Urothelium cell line (cell line): ENCODE measurements at places on chromosomes 3 and 15.

GRCh38 chr3:138872632-138873031 lies 37.9 kb upstream of the PIK3CB start:
- no peak for DNase-seq

GRCh38 chr3:81908561-81908960 lies 147.1 kb upstream of the GBE1 start:
- no peak for DNase-seq

GRCh38 chr3:43894176-43895049 lies 203.7 kb downstream of the ABHD5 start:
- DNase-seq, result no peak

- no peak for DNase-seq
Measured at GRCh38 chr3:16927485-16927884, 42.7 kb downstream of the PLCL2 start.

GRCh38 chr3:3066378-3066777 lies 43.8 kb downstream of the IL5RA start:
- no peak for DNase-seq

DNA sequence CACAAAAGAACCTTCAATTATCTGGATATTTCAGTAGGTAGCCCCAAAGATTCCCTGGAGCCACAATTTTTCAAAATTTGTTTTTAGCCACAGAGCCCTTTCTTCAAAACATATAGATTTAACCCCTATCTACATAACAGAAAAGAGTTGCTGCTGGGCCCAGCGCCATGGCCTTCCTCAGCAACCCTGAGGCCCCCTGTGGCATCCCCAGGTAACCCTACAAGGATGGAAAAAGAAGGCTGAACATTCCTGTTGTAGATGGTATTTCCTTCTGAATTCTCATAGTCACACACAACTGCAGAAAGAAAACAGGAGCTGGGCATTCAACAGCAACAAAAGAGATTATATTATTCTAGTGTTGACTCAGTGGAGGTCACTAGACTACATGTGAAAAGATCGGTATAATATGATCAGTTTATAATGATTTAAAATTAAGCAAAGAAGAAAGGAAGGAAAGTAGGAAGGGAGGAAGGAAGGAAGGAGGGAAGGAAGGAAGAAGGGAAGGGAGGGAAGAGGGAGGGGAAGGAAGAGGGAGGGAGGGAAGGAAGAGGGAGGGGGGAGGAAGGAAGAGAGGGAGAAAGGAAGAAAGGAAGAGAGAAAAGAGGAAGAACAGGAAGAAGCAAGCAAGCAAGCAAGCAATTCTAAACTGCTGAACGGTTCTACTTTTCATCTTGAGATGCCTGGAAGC lies 342.5 kb upstream of the NR2F2 start:
- no peak for DNase-seq

DNA sequence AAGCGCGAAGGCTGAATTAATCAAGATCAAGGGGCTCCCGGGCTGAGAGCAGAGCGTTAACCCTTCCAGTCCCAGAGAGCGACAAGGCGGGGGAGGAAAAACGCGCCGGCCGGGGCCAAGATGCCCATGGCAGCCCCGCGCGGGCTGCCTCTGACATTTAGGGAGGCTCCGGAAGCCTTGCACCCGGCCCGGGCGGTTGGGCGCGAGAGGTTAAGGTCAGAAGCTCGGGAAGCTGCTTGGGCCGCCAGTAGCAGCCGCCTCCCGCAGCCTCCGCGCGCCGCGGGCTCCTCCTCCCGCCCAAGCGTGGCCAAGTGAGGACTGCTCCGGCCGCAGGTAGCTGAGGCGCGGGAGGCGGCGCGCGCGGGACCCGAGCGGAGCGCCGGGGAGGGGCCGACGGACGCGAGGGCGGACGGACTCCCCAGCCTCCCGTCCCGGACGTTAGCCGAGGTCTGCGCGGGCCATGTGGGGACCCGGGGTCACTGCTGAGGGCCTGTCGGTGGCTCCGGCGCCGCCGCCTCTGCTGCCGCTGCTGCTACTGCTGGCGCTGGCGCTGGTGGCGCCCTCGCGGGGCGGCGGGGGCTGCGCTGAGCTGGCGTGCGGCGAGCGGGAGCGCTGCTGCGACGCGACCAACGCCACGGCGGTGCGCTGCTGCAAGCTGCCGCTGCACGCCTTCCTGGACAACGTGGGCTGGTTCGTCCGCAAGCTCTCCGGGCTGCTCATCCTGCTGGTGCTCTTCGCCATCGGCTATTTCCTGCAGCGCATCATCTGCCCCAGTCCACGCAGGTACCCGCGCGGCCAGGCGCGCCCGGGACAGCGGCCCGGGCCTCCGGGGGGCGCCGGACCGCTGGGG lies at the start of gene C3orf80:
Gene C3orf80, plus strand, starts transcription at position 247 of the 850 bp plus-strand sequence. Its CDS starts 214 bp downstream, at position 461.
- DNase-seq, result peak; percentile 38

DNA sequence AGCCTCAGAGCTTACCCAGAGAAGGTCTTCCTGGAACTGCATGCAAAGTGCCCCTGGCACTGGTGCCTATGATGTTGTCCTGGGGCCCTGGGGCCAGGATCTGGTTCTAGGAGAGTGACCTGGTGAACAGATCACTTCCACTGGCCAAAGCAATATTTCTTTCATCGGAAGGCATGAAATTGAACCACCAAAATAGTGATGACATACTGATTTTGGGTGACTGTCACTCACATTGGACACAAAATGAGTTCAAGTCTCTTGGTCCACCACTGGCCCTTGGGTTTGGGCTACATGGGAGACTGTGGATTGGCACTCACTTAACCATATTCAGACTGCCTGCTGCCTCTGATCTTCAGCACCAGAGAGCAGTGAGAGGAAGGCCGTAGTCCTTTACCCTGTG lies 549.3 kb upstream of the PPP2R3A start:
- no peak for DNase-seq

GRCh38 chr15:90816401-90817116 lies 51.8 kb upstream of the FURIN start:
- no peak for DNase-seq

- DNase-seq, result no peak
Measured at GRCh38 chr3:32557640-32558352, 12.9 kb downstream of the DYNC1LI1 start.

DNA sequence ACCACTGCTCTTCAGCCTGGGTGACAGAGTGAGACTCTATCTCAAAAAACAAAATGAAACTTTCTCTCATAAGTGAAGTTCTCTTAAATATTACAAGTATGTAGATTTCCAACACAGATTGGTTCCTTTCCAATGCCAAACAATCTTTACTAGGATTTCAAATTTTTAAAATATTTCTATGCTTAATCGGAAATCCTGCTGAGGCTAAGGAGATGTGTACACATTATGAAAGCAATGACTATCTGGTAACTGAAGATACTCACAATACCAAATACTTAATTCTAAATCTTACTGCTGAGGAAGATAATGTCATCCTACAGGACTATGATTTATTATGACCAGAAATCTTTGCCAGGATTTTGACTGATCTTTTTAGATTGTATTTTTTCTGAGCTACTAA lies 255.6 kb upstream of the ZNF717 start:
- DNase-seq, result no peak

GRCh38 chr3:148466980-148467740 lies 230.5 kb upstream of the AGTR1 start:
- no peak for DNase-seq

GRCh38 chr3:145801696-145802095 lies 359.3 kb downstream of the PLOD2 start:
- no peak for DNase-seq

DNA sequence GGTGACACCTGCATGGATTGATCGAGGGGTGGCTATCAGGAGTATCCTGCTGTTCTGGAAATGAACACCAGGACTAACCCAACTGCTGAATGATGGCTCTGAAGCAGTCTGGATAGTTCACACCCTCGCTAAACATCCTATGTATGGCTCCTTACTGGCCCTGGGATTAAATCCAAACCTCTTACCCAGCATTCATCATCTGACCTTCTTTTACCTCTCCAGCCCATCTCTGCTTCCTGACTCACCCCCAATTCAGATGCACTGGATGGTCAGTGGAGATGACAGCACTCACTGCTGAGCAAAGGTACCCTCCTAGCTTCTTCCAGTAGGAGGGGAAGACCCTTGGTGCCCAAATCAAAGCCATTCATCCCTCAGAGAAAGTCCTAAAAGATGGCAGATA lies 235.2 kb upstream of the TRIM42 start:
- no peak for DNase-seq

DNA sequence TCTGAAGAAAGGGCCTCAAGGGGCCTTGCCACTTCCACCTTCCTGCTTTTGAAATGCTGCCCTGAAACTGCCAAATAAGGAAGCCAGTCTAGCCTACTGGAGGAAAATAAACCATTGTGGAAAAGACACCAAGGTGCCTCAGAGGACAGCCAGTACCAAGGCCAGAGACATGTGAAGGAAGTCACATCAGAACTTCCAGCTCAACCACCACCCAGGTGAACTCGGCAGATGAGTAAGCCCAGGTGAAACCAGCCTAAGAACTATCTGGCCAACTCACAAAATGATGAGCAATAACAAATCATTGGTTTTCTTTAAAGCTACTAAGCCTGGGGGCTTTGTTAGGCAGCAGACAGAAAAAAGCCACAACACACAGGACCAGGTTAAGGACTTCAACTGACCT lies 103.0 kb downstream of the MAGI1 start:
- no peak for DNase-seq

DNA sequence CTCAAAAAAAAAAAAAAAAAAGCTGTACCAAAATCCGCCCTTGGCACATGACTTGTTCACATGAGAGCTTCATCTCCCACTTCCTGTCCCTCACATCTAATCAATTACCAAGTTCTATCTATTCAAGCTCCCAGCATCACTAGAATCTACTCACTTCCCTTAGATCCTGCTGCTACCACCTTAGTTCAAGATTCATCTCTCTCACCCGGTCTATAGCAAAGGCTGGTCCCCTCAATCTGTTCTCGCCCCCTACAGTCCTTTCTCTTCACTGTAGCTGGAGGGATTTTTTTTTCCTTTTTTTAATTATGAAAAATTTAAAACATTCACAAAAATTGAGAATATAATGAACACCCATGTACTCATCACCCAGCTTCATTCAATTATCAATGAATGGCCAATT lies 16.7 kb upstream of the GPR160 start:
- no peak for DNase-seq

DNA sequence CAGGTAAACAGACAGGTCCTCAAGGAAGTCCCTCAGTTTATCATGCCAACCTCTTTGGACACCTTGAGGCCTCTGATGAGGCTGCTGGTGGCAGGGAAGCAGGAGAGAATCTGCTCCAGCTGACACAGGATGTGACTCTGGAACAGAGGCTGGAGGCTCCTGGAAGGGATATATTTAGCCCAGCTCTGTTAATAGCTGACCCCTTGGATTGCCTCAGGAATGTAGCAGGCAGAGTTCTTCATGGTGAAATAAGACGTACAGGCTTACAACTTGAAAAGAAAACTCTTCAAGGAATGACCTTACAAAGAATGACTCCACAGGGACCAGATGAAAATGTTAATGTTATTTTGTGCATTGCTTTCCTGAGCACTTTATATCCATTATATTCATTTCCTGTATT lies 90.5 kb downstream of the AQP9 start:
- peak; percentile 31 for DNase-seq

GRCh38 chr3:188607805-188608315 lies 453.9 kb downstream of the LPP start:
- DNase-seq, result no peak

DNA sequence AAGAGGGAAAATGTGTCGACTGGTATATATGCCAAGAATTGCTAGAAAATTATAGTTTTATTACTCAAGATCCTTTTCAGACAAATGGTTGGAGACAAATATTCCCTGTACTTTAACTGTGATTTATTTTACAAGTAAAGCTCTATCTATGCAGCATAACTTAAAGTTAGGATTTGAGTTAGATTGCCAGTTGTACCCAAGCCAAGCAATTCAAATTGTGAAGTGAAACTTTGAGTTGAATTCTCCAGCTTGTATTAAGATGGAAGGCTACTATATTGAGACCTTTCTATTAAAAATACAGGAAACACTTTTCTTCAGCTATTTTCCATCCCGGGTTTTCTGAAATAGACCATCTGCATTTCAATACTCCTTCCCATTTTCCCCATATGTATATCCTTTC lies 333.1 kb upstream of the RBMS3 start:
- DNase-seq, result no peak

DNA sequence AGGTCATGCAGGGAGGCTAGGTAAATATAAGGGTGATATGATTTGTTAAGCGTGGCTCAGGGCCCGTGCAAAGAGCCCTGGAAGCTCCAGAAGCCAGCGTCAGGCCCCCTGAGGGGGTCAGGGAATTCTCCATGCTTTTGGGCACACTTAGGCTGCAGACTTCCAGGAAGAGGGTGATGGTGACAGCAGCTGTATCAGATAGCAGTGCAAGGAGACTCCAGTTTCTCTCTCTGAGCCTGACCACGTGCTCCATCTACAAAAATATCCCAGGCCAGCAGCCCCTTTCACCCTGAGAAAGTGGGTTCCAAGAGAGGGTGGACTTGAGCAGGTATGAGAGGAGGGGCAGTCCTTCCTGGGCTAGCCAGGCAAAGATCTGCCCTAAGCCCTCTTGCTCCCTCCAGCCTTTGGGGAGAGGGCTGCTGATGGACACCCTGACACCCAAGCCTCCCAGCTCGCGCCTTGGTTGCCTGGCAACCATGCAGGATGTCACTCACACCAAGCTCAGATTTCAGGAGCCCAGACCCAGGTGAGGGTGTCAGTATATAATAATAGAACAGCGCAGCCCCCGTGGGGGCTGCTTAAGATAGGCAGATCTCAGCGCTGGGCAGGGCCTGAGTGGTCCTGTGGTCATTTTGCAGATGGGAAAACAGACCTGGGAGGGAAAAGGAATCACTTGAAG lies 35.8 kb downstream of the ATP2B2 start:
- DNase-seq, result no peak

GRCh38 chr3:40886660-40887425 lies 312.5 kb upstream of the CTNNB1 start:
- DNase-seq, result no peak

- DNase-seq, result peak; percentile 82
Measured at GRCh38 chr15:24878153-24878552, 76.6 kb upstream of the SNRPN start.

- no peak for DNase-seq
Measured at GRCh38 chr3:56613016-56613415, 56.0 kb downstream of the CCDC66 start.

DNA sequence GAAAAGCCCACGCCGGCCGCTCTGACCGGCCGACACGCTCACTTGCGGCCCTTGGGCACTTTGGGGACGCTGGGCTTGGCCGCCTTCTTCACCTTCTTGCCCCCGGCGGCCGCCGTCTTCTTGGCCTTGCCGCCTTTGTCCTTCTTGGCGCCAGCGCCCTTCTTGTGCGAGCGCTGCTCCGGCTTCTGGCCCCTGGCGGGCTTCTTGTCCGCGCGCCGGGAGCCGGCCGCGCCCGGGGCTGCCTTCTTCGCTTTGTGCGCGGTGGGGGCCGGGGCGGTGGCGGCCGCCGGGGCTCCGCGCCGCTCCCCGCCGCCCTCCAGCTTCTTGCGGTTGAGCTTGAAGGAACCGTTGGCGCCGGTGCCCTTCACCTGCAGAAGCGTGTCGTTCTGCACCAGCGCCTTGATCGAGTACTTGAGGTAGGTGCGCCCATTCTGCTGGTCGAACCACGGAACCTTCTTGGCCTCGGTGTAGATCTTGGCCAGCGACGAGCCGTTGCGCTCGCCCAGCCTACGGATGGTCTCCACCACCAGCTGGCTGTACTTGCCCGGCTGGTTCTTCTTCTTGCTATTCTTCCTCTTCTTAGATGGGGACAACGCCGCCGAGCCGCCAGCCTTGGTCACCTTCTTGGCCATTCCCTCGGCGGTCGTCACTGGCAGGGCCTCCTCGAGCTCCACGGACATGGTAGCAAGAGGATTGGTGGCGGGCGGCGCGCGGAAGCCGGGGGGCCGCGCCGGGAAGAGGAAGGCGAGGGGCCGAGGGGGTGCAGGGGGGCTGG lies 36.7 kb downstream of the HMCES start:
- no peak for DNase-seq
